Non-pigmented ciliary epithelial cell (primary cell): ENCODE measurements at places on chromosomes 11 and 22.
A peak's percentile ranks its signal among the peaks of the same experiment; 100 is the strongest.

DNA sequence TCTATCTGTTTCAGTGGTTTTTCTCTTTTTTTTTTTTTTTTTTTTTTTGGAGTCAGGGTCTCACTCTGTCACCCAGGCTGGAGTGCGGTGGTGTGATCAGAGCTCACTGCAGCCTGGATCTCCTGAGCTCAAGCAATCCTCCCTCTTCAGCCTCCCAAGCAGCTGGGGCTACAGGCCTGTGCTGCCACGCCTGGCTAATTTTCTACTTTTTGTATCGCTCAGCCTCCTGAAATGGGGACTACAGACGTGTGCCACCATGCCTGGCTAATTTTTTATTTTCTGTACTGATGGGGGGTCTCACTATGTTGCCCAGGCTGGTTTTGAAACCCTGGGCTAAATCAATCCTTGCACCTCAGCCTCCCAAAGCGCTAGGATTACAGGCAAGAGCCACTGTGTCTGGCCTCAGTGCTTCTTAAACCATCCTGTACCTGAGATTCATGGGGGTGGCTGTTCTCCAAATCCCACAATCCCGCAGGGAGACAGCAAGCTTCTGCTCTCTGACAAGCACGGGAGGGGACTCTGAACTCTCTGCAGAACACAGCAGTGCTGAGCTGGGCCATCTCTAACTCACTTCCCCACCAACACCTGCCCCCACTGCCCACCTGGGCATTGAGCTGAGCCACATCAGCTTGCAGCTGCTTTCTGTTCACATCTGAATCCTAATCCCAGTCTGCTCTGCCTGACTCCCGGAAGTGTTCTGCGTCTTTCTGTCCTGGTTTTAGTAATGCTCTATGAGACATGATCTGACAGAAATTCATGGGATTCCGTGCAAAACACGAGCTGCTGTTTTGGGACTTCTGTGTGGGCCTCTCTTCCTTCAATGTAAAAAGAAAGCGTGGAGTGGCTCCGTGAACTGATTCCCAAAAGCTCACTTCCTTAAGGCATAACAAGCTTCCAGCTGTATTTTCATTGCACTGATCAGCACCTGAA lies 400.0 kb downstream of the LARGE1 start:
- no peak for DNase-seq

GRCh38 chr11:15327786-15328231 lies 213.1 kb downstream of the INSC start:
- DNase-seq: peak; percentile 2

DNA sequence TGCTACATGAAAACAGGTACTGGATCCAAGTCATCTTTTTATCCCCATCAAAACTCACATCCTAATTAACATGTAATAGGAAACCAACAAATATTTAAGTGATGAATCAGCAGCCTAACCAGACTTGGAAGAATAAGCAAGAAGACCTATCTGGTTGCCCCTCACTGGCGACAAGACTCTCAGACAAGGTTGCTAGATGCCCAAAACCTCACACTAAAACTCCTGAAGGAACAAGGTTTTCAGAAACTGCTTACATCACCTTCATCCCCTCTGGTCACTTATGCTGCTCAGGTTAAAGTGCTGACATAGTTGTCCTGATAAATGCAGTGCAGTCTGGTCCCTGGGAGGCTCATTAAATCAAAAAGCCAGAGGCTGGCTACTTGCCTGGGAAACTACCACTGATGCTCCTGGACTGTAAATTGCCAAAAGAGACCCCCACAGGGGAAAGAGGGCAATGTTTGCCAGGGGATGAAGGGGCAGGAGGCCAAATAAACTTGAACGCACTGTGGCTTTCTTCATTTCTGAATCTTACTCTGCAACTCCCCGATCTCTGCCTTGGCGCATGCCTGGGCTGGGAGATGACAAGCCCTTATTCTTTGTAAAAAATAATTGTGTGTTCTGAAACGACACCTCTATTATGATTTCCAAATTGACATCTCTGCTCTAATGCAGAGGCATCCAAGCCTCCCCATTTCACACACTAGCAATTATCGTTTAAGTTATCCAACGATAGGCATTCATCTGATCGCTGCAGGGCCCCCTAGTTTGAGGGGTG lies 72.7 kb downstream of the AMBRA1 start:
- DNase-seq: peak; percentile 31

- no peak for DNase-seq
These were observed 57.6 kb downstream of the PPP6R3 start for GRCh38 chr11:68518191-68518590.

DNA sequence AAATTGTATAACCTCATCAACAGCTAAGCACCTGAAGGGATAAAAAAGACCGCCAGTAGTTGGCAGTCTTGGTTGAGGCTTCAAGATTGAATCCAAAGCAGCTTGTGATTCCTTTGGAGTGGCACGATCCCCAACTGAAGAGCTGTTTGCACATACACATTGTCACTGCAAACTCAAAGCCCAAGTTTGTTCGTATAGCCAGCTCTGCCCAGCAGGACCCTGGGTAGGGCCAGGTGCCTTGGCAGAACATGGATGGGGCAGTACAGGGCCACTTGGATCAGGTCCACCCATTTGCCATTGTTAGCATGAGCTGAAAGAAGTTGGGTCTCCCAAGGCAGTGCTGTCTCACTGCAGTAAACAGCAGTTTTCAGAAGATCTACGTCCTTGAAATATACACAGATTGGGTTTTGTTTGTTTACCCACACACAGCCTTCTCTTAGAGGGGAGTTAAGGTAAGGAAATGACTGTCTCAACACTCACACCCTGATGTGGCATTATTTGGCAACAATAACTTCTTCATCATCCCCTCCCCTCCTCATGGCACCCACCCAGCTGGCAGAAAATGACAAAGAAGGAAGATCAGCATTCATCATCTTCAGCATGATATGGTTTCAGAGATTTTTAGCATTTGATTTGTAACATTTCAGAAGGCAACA lies 132.9 kb downstream of the COMMD9 start:
- no peak for DNase-seq

DNA sequence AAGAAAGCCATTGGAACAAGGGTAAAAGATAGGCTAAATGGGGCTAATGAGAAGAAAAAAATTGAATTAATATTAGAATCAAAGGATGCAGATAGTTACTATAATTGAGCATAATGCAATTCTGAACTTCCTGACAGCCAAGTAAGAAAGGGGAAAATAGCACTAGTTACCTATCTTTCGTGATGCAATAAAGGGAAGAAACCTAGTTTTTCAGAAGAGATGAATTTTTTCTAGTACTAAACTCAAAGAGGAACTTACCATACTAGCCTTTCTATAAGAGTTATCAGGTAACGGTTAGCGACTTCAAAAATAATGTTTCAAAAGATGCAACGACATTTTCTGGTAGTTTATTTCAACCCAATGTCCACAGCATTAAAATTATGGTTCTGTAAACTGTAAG lies 8.8 kb upstream of the WT1 start:
- no peak for DNase-seq

GRCh38 chr11:36345084-36345511 lies 49.0 kb downstream of the PRR5L start:
- no peak for DNase-seq

- no peak for DNase-seq
These were observed 11.3 kb downstream of the OSBP2 start for GRCh38 chr22:30705710-30706651.

DNA sequence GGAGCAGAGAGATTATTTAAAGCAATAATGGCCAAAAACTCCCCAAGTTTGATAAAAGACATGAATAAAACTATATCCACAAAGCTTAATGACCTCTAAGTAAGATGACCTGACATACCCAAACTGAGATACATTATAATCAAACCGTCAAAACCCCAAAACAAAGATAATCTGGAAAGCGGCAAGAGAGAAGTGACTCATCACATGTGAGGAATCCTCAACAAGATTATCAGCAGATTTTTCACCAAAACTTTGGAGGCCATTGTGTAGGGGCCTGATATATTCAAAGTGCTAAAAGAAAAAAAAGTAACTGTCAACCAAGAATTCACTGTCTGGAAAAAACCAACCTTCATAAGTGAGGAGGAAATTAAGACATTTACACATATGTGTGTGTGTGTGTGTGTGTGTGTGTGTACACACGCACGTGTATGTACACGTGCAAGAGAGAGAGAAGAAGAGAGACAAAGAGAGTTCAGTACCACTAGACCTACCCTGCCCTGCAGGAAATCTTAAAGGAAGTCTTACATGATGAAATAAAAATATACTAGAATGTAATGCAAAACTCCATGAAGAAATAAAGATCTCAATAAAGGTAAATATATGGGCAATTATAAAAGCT lies 752.4 kb downstream of the NELL1 start:
- no peak for DNase-seq

DNA sequence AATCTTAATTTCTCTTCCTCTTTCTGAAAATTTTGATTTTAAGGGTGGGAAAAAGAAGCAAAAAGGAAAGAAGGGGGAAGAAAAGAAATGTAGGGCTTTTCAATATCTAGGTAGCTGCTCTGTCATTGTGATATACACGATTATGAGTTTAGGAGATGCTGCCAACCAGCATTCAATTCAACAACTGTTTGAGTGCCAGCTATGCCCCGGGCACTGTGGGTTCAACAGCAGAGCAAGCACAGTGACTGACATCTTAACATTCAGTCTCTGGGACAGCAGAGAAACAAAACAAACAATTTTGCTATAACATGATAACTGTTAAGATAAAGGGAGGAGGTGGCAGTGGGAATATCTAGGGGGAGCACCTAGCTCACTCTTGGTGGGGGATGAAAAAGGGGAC lies 91.6 kb downstream of the DBX1 start:
- DNase-seq: no peak

DNA sequence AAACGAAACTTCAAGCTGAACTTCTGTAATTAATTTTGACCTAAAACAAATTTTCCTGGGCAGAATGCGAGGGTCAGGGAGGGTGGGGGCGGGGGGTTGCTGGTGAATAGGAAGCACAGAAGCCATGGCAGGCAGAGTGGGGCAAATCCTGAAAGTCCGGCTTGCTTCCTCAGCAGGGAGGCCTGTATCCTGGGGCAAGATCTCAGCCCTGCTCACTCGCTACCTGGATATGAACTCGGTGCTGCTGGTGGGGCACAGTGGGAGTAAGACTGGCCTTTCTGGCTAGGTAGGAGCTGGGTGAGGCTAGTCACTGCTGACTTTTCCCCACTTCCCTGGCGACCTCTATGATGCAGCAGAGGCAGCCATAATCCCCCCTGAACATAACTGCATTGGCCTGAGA lies 168.9 kb upstream of the CHORDC1 start:
- no peak for DNase-seq

- no peak for DNase-seq
These were observed 30.0 kb upstream of the SEZ6L start for GRCh38 chr22:26139310-26139709.
